Substantia nigra (tissue), 51 donors: ENCODE measurements at places on chromosomes 3 and 15.

DNA sequence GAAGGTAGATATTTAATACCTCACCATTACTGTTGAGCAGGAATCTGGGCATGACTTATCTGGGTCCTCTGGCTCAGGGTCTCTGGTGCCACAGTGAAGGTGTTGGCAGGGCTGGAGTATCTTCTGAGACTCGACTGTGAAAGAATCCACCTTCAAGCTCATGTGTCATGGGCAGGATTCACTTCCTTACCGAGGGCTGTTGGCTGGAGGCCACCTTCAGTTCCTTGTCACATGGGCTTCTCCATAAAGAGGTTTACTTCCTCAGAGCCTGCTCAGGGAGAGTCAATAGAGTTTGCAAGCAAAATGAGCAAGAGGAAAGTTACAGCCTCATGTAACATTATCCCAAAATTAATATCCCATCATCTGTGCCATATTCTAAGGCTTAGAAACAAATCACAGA is 459.5 kb downstream of the NR2F2 start:
- DNase-seq, result no peak

- no peak for DNase-seq
Observed at GRCh38 chr3:190305406-190305805, 16.8 kb downstream of the CLDN1 start.

GRCh38 chr3:111594205-111594604 is 941 bp downstream of the ZBED2 start:
- no peak for DNase-seq

- no peak for DNase-seq
Observed at GRCh38 chr3:47441796-47442551, 33.8 kb downstream of the SCAP start.

- no peak for DNase-seq
Observed at GRCh38 chr3:74824366-74824765, 209.9 kb upstream of the CNTN3 start.

DNA sequence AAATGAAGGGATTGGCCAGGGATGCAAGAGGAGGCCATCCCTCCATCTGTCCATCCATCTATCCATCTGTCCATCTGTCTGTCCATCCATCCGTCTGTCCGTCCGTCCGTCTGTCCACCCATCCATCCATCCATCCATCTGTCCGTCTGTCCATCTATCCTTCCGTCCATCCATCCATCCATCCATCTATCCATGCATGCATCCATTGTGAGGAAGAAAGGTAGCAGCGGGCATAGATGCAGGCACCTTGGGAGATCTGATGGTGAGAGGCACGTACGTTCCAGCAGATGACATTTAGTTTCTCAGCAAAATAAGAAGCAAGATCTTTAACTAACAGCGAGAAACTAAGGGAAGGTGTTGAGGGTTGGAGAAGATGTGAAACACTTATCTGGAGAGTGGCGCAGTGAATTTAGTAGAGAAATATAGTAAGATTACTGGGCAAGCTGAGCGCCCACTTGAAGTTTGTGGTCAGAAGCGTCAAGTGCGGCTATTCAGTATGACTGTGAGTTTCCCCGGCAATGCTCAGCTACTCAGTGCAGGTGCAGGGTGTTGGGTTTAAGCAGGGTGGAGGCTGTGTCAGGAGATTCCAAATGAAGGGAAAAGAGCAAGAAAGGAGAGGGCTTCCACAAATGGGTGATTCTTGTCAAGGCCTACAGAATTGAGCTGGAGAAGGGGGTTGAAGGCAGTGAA is 22.4 kb upstream of the SRP14 start:
- no peak for DNase-seq

GRCh38 chr3:100697723-100698285 is 11.5 kb upstream of the TFG start:
- no peak for DNase-seq

GRCh38 chr3:27471923-27472550 is 12.1 kb downstream of the SLC4A7 start:
- no peak for DNase-seq

DNA sequence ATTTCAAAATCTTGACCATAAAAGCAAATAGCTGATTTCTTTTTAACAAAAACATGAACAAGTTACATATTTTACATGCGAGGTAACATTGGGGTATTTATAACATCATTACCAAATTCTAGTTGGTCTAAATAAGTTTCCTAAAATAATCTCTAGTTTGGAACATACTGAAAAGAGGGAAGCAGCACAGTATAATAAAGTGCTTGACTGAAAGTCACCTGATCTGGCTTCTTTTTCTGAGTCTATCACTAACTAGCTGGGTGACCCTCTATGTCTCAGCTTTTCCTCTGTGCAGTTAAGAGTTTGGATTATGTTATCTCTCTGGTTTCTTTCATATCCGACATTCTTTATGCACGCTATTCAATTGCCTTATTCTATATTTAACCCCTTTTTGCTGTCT is 19.8 kb upstream of the CNTN4 start:
- DNase-seq, result no peak
